HuH-7 (cell line): ENCODE measurements at places on chromosomes 12 and 14.

DNA sequence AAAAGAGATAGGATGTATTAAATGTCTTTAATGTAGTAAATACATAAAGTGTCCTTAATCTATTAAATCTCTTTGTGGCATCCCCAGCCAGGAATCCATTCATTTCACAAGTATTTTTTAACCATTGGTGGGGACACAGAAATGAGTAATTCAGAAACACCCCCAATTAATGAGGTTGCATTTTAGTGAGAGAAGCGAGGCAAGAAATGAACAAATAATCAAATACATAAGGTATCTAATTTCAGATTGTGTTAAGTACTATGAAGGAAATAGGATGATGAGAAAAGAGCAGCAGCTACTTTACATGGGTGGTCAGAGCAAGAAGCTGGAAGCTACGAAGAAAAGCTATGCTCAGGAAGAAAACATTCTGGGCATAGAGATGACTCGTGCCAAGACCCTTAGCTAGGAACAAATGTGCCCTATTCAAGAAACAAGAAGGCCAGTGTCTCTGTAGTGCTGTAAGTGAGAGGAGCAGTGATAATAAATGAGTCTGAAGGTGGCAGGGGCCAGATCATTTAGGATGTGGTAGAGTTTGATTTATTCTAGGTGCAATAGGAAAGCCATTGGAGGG lies 60.5 kb upstream of the IGF1 start:
- DNase-seq, result no peak

- no peak for DNase-seq
Observed at GRCh38 chr12:105451211-105451610, 120.7 kb downstream of the C12orf75 start.

GRCh38 chr12:107223821-107224220 lies 130.5 kb upstream of the CRY1 start:
- no peak for DNase-seq

DNA sequence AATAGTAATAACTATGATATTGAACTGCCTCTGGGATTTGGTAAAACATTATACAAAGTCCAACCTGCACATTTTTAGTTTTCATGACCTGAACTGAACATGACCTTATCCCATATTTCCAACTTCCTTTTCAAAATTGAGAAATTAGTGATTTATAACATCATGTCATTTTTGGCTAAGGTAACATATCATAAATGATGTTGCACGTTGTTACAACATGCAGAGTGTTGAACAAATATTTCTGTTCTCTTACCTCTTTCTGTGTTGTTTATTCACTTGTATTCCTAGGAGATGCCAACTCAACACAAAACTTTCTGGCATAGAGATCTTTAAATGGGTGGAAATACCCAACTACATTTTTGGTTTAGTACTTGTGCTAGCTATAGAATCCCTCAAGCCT lies 496.0 kb downstream of the SLC6A15 start:
- no peak for DNase-seq

DNA sequence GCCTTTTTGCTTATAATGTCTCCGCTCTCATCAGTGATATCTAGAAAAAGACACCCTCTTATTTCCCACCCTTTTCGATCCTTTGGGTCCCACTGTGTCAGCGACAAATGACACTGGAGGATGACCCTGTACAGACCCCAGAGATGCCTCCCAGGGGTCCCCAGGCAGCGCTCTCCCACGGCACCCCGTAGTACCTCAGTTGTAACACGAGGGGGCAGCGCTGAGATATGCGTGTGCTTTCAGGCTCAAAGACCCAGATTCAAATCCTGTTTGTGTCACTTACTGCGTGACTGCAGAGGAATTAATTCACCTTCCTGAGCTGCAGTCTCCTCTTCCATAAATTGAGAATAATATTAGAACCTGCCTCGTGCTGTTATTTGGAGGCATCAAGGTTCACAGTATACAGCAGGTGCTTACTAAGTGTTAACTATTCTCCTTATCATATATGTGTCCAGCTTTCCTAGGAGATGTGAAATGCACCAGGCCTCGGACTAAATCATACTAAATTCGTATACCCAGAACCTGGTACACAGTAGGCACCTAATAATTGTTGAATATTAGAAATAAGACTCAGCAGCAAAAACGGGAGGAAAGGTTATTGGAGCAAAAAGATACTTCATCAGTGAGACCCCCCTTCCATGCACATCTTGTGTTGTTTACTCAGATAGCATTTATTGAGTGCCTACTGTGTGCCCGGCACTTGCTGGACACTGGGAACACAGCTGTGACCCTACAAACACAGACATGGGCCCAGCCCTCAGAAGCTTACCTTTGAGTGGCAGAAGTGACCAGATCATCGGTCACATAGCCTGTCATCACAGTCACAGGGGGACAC lies 99.9 kb downstream of the PHETA1 start:
- peak; percentile 34 for DNase-seq

DNA sequence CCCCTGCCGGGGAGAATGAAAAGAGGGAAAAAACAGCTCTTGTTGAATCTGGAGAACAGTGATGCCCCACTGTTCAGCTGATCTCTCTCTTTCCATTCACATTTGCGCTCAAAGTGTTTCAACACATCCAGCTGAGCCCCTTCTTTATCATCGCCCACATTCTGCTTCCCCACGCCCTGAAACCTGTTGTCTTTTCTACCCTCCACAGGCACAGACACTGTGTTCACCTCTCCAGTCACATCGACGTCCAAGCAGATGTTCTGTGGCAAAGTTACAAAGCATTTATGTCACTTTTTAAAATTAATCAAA lies 338.7 kb downstream of the EGLN3 start:
- no peak for DNase-seq

DNA sequence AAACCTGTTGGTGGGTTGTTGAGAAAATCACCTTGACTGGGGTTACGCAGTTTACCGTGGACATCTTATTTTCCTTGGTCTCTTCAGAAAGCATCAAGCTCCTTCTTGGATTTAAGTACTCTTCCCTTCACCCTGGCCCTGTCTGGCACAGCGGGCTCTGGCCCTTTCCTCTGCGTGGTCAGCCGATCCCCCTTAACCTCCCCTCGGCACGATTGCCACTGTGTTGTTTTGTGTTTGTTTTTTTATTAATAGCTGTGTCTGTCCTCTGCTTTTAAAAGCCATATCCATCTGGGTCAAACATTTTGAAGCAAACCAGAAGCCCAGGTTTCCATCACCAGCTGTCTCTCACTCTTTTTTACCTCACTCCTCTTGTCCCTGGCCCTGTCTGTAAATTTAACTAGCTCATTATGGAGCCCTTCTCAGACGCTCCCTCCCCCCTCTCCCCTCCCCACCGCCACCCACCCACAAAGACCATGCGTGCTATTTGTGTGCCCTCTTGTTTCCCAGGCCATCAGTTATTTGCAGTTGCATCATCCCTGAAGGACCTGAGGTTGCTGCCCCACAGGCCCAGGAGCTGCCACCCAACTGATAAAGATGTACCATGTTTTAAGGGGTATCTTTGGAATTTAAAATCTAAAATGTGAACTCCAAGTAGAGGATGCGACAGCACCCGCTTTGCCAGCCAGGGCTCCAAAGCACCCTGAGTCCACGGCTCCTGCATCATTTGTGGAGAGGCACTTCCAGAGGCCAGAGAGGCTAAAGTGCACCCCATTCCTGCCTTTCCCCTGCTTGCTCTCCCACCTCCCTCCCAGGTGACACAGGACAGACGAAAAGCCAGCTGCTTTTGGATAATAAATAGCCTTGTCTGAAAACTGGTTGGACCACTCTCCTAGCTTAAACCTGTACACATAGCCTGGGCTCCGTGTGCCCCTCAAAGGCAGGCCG lies 3.9 kb downstream of the BCL11B start:
- DNase-seq, result no peak

GRCh38 chr14:58060077-58060476 lies 91.9 kb downstream of the ARMH4 start:
- no peak for DNase-seq

GRCh38 chr14:67345583-67345982 lies 14.0 kb downstream of the ATP6V1D start:
- no peak for DNase-seq

DNA sequence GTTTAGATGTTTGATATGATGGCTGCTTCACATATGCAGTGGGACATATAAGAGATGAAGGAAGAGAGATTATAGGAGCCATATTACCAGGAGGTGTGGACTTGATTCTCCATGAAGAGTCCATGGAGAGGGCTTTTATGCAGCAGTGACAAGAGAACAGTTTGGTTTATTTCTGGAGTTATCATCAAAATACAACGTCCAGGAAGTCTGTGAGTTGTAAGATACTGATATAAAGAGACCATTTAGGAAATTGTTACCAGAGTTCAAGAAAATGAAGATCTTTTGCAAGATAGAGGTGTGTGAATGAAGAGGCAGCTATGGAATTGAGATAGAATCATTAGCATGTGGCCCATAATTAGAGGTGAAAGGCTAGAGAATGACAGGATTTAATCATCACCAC lies 431.7 kb downstream of the NPAS3 start:
- DNase-seq, result no peak

GRCh38 chr12:85036733-85037132 lies 582 bp downstream of the LRRIQ1 start:
- DNase-seq, result no peak

DNA sequence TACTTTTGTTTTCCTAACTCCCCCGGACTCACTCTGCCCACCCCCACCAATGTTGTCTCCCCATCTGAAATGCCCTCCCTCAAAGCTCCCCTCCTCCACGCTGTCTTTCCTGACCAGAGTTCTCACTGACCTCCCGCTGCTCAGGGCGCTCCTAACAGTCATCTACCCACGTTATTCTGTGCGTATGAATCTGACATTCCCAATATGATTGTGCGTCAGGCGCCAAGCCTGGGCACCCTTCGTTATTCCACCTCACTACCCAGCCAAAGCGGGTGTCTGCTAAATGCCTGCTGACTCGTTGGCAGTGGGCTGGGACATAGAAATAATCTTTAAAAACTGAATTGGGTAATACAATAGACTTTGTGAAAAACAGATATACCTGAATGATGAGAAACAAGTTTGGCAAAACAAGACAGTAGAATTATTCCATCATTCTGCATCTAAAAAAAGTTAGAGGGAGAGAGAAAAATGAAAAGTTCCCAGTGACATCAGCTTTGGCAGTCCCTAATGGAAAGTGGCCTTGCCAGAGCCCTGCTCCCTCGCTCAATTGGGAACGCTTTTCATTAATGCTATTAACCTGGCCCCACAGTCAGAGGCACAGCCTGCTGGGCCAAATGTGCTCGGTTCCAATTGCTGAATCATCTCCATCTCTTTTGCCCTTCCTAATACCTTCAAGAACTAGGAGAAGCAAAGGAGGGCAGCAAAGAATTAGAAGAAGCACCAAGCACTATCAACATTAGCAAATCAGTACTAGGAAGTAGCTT lies 74.0 kb upstream of the PLXNC1 start:
- no peak for DNase-seq

DNA sequence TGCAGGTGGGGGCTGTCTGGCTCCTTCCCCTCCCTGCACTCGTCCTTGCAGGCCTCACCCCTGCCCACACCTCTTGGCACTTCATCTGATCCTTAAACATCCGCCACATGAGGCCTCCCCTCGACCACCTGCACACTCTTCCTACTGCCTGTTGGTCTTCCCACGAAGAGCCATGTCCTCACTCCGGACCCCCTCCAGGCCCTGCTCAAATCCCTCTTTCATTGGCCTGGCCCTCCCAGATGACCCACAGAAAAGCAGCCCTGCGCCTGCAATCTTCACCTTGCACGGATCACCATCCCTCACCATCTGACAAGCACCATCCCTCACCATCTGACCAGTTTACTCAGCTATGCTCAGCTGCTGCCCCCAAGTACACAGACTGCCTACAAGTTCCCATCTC lies 193.6 kb downstream of the BCL11B start:
- DNase-seq, result no peak

DNA sequence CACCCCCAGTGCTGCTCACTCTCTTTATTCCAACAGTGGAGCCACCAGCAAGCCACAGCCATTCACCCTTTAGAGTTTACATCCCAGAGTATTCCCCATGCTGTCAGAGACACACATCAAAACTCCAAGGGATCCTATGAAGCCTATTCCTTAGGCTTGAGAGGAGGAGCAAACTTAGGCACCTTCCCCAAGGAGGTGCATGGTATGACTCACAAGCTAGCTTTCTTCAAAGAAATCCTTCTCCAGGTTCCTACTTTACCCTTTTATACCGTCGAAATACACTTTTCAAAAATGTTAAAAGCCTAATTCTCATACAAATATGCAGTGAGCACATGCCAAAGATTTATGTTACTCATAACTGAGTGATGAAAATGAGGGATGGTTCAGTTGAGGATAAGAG lies 175.4 kb downstream of the ETNK1 start:
- no peak for DNase-seq

DNA sequence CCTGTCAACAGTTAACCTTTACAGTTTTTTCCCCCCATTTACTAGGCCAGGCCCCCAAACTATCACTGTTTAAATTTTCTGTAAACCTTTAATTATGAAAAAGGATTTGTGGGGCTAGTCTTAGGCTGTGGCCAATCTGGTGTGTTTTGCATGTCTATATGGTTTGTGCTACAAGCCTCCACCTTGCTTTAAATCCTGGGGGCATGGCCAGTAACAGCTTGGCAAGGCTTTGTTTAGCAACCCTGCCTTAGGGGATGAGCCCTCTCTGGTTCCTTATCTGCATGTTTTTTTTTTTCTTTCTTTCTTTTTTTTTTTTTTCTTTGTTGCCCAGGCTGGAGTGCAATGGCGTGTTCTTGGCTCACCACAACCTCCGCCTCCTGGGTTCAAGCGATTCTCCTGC lies 102.7 kb downstream of the KCNMB4 start:
- DNase-seq, result no peak

- DNase-seq, result no peak
Observed at GRCh38 chr14:34715127-34715863, 902 bp upstream of the CFL2 start.

GRCh38 chr14:89185919-89186855 lies 230.8 kb downstream of the FOXN3 start:
- no peak for DNase-seq

DNA sequence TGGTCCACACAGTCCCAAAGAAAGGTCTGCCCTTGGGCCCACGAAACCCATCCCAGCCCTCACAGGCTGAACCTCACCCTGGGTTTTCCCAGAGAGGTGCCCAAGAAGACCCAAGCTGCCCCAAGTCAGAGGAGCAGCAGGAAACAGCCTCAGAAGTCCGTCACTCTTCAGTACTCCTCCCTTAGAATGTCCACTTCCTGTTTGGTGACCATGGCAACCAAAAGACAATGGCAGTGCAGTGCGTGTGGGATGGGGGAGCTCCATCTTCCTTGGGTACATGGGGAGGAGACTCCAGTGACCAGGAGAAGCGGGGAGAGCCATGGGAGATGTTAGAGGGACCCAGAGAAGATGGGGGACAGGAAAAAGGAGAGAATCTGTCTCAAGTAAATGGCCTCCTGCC lies 11.3 kb downstream of the SELPLG start:
- DNase-seq, result no peak

- peak; percentile 23 for DNase-seq
Observed at GRCh38 chr12:80702889-80703805, 4.3 kb upstream of the MYF6 start.
